Activated CD8-positive, alpha-beta memory T cell treated with anti-CD3 and anti-CD28 coated beads for 1 hour (primary cell): ENCODE measurements at places on chromosomes 3 and 15.

DNA sequence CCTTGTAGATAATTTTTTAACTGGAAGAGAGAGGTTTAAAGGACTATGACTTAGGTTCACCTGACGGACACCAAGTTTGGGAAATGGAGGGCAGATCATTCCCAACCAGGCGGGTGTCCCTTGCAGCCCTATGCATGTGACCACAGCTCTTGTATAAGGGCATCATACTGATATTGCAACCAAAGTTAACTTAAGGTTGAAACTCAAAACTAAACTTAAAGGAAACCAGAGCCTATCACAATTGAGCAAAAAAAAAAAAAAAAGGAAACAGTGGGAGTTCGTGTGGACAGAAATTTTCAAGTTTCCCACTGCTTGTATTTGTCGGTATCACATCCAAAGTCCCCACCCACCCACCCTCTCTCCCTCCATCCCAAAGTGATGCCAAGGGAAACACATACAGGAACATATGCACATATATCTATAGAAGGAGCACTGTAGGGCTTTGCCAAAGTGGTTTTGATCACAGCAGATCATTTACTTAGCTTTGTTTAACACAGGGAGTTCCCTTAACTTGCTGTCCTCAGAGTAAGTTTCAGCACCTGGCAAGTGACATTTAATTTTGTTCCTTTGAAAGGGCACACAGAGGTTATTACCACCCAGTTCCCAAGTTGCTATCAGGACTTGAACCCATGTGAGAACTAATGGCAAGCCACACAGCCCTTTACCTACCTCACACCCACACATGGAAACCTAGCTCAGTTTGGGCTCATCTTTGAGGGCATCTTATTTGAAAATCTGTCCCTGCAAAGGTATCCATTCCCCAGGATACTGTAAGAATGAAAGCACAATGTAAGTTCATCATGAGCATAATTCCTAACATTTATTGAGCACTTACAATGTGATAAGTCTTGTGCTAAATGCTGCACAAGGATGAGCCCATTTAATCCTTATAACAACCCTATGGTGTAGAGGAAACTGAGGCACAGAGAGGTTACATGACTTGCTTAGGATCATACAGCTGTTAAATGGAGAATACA, 204.5 kb upstream of the CMC1 start:
- no peak for DNase-seq

DNA sequence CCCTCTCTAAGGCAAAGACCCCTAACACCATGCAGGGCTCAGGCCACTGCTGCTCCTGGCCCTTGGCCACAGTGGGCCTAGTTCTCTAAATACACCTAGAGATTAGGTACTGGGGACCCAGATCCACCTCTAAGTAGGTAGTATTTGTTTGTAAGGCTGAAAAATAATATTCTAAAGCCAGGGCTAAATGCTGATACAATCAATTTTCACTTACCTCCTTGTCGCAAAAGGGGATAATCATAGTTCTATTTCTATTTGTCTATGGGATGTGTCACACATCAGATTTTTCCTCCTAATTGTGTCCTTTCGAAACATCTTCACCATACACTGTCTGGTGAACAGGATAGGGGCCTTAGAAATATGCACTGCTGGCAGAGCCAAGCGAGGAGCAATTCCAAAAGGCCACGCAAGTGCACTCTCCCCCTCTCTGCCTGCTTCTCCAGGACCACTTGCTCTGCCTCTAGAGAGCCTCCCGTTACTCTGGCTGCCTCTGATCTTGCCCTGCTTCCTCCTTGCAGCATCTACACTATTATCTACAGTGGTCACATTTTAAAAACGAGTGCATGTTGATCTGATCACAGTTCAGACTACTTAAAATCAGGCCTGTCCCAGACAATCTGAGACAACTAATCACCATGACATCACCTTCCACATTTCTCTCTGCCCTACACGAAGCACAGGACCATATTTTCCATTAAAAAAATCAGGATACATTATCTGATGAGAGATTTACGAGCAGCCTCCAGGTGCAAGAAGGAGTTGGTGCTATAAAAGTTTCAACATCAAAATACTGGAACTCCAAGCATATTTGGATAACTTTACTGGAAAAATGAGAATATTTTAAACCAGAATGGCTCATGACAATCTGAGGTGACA, 115.4 kb downstream of the MYLK start:
- DNase-seq: no peak

GRCh38 chr3:136839556-136839931, 20.6 kb downstream of the SLC35G2 start:
- DNase-seq: no peak

GRCh38 chr15:101060576-101061551, 141.7 kb downstream of the LRRK1 start:
- no peak for DNase-seq
